ENCODE measurements at places on chromosomes 13 and 19. TPM values are rescaled to one million over a fixed set of nuclear protein-coding genes. Genes with fewer than 3 reads are reported as not detected.

LGALS4 gene
- 7.8 TPM for total RNA-seq

CELF5 gene
- total RNA-seq, result 1.1 TPM

SPRY2 gene
- total RNA-seq, result 61.7 TPM

PRX gene
- total RNA-seq, result 5.1 TPM

IZUMO2 gene
- total RNA-seq, result not detected

PSG3 gene
- total RNA-seq, result not detected

FFAR3 gene
- total RNA-seq, result 1.4 TPM

ZNF430 gene
- 20.0 TPM for total RNA-seq

RYR1 gene
- total RNA-seq, result 0.71 TPM

LHFPL6 gene
- 56.6 TPM for total RNA-seq

ZNF98 gene
- 3.8 TPM for total RNA-seq

ZNF568 gene
- 18.9 TPM for total RNA-seq

CYP4F3 gene
- not detected for total RNA-seq

C13orf46 gene
- 11.9 TPM for total RNA-seq

PGLYRP2 gene
- not detected for total RNA-seq

KLK4 gene
- total RNA-seq, result not detected

ZNF565 gene
- 6.4 TPM for total RNA-seq

C19orf12 gene
- total RNA-seq, result 36.0 TPM

GRK1 gene
- total RNA-seq, result 0.28 TPM

SIGLEC14 gene
- total RNA-seq, result not detected

GPC5 gene
- total RNA-seq, result 2.9 TPM

CPT1C gene
- total RNA-seq, result 3.6 TPM

TMEM205 gene
- total RNA-seq, result 178 TPM

ZNF728 gene
- 5.8 TPM for total RNA-seq

OR10H1 gene
- total RNA-seq, result not detected

TIMM13 gene
- total RNA-seq, result 23.6 TPM

SPTBN4 gene
- total RNA-seq, result 2.2 TPM

ZNF577 gene
- 21.9 TPM for total RNA-seq

DPF1 gene
- not detected for total RNA-seq

CLDN10 gene
- 0.36 TPM for total RNA-seq
